Activated T-helper 1 cell treated with anti-CD3 and anti-CD28 coated beads, Interleukin-2, amount 50 U/mL, for 16 hours (primary cell): ENCODE measurements at places on chromosomes 13 and 19.

- no peak for DNase-seq
Measured at GRCh38 chr13:74162782-74163181, 28.6 kb upstream of the KLF12 start.

DNA sequence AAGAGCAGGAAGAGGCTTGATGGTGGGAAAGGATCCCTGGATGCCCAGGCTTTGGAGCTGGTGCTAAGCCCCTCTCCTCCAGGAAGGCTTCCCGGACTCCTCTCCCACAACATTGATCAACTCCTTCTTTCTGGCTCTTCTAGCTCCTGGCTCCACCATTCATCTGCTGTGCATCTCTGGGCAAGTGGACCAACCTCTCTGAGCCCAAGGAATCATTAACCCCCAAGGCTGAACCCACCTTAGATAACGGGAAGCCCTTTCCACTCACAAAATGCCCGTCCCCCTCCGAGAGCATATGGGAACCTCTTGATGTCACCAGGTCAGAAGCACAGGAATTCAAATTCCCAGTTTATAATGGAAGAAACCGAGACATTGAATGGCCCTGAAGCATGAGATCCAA lies 5.2 kb downstream of the SIRT6 start:
- DNase-seq = no peak

- DNase-seq = no peak
Measured at GRCh38 chr19:54485851-54486250, 12.8 kb upstream of the CDC42EP5 start.

- no peak for DNase-seq
Measured at GRCh38 chr19:1748115-1748872, 5.0 kb upstream of the ONECUT3 start.

DNA sequence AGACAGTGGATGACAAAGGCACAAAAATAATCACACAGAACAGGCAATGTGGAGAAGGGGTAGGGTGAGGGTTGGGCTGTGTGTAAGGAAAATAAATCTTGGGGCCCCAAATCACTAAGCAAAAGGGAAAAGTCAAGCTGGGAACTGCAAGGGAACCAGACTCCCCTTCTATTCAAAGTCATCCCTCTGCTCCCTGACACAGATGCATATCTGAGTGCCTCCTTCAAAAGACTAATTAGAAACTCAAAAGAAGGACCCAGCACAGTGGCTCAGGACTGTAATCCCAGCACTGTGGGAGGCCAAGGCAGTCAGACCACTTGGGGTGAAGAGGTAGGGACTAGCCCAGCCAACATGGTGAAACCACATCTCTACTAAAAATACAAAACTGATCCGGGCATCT lies 18.3 kb downstream of the ZNF611 start:
- DNase-seq = no peak

- DNase-seq = no peak
Measured at GRCh38 chr19:49104229-49104864, 9.8 kb upstream of the LIN7B start.

- DNase-seq = no peak
Measured at GRCh38 chr19:8641908-8642547, 11.6 kb downstream of the NFILZ start.

DNA sequence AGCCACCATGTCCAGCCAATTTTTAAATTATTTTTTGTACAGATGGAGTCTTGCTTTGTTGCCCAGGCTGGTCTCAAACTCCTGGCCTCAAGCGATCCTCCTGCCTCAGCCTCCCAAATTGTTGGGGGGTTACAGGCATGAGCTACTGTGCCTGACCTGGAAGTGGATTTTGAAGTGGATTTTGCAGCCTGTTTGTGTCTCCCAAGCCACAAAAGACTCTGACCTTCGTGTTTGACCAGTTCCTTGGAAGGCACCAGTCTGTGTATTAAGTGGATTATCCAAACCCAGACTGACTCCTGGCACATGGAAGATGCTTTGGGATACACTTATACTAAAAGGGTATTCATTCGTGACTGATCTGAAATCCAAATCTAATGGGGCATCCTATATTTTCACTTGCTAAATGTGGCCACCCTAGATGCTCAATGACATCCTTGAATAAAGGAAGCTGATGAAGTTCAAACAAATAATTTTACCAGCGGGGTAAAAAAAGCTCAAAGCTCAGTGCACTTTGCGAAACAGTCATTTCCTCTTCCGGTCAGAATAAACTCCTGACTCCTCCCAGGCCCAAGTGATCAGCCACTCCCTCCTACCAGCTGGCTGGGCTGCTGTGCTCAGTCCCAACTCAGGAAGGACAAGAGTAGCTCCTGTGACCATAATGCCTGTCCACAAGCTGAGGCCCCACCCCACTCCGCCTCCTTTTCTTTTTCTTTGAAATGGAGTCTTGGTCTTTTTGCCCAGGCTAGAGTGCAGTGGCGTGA lies 32.6 kb upstream of the GATAD2A start:
- no peak for DNase-seq
